ENCODE measurements at places on chromosomes 3 and 15.
A peak's percentile ranks its signal among the peaks of the same experiment; 100 is the strongest.

- no peak for DNase-seq
Observed at GRCh38 chr3:72821161-72821781, 27.0 kb downstream of the SHQ1 start.

DNA sequence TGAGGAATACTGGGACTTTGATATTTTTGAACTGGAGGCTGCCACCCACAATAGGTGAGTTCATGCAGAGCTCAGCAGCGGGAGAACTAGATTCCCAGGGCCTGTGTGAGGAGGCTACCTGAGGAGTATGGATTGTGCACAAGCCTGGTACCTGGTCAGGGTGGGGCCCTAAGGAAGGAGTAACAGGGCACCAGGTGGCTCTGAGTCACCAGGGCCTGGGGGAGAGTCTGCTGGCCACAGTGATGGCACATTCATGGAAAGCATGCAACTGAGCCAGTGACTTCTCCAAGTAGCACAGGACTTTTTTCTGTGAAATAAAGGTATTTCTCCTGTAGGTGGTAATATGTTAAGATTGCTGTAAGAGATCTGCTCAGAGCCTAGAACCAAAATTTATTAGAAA, 134.4 kb downstream of the PDE8A start:
- DNase-seq: no peak

DNA sequence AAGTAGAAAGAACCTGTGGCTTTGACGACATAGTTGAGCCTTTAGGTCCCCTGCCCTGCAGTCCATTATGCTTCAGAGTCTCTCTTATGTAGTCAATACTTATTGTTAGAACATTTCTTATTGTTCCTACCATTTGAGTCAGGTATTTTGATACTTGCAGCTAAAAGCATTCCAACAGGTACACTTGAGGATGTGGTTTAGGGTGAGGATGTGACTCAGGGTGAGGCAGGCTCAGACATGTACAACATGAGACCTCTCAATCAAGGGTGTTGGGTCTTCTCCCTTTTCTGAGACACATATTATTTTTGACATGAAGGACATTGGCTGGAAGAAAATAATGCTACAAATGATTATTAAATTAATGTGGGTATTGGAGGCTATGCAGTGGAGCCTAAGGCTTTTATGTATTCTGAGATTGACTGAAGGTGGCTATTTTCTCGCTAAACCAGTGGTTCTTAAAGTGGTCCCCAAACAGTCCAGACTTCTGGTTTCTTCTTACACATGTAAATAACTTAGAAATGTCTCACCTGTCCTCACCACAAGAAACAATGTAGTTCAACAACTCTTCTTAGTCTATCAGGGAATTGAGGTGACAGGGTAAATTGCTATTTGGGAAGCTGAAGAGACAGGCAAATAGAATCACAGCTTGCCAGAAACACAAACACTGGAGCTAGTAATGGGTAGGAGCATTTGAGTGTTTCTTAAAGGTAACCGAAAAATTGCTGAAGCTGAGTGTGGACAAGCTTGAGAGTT, 135.5 kb upstream of the ZPLD1 start:
- DNase-seq: no peak

GRCh38 chr3:76561494-76562236, 478.2 kb upstream of the ROBO2 start:
- no peak for DNase-seq

GRCh38 chr3:147640781-147641180, 231.6 kb downstream of the ZIC1 start:
- no peak for DNase-seq

DNA sequence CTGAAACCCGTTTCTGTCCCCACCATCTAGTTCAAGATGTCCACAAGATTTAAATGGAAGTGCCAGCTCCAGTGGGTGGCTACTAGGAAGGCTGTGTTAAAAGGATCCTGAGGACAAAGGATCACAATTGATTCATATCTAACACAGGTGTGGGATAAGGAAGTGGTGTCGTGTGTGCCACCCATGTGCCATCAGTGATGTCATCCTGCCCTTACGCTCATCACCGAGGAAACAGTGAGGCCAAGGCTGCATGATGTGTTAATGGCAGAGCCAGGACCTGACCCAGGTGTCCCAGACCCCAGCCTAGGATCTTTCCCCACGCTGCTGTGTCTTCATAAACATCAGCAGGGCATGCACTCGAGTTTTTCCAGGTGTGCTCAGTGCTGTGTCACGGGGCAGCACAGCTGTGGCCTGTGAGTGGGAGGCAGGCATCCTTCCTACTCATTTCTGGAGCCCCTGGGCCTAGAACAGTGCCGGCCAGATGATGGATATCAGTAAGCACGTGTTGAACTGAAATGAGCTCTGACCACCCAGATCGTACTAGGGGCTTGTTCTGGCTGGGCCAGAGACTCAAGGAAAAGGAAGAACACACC, 10.6 kb upstream of the TGM5 start:
- DNase-seq: no peak

GRCh38 chr3:134922866-134923265, 127.8 kb downstream of the EPHB1 start:
- no peak for DNase-seq

GRCh38 chr3:146750196-146750595, 145.1 kb upstream of the PLSCR5 start:
- DNase-seq: no peak

DNA sequence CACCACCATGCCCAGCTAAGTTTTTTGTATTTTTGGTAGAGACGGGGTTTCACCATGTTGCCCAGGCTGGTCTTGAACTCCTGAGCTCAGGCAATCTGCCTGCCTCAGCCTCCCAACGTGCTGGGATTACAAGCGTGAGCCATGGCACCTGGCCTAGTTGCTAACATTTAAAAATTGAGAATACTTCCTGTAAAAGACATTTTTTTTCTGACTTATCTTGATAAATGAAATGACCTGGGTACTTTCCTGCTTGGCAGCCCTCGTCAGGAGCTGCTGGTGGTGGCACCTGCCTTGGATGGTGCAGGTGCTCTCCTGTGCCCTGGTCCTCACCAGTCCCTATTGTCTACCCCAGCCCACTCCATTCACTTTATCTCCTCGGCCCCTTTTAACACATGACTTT, 66.8 kb upstream of the FOXP1 start:
- no peak for DNase-seq

- no peak for DNase-seq
Observed at GRCh38 chr3:45232521-45232920, 6.4 kb upstream of the TMEM158 start.

- no peak for DNase-seq
Observed at GRCh38 chr15:49238342-49238741, 68.3 kb downstream of the GALK2 start.

GRCh38 chr3:123110976-123111615, 44.3 kb downstream of the PDIA5 start:
- DNase-seq: no peak

GRCh38 chr3:133864616-133865015, 31.1 kb downstream of the RAB6B start:
- DNase-seq: no peak

DNA sequence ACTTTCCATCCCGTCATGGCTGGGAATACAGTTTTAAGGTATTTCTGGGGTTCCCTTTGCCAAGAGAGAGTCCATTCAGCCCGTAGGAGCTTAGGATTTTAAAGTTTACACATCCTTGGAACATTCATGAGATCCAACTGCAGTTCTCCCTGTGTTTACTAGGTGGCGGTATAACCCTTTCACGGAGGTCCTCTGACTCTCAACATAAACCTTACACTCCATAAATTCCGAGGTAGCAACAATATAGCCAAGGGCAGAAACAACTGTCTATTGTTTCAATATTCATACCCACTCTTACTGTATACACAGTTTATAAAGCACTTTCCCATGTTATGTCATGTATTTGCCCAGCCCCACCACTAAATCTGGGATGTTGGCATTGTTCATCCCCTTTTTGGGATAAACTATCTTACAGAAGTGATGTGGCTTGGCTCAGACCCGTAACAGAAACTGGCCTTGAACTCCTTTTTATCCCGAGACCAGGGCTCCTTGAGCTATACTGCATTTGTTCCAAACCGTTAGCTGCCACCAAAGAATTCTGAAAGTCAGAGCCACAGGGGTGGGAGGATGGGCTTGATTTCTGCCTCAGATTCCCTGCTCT, 69.2 kb upstream of the COL6A5 start:
- no peak for DNase-seq

DNA sequence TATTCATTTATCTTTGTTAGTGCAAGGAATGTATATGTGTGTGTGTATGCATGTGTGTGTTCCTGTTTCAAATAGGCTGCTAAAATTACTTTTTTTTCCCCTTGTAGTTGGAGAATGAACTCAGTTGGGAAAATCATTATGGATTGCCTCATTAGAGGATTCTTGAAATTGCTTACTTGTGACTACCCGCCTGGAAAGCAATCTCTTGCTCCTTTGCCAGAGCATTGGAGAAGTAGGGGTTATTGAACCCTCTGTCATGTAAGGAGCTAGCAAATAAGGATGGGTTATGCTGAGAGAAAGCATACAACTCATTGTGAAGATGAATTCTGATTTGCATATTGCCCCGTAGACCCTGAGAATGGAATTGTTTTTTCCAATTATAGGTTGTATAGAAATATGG, 474.5 kb downstream of the CADM2 start:
- DNase-seq: no peak

DNA sequence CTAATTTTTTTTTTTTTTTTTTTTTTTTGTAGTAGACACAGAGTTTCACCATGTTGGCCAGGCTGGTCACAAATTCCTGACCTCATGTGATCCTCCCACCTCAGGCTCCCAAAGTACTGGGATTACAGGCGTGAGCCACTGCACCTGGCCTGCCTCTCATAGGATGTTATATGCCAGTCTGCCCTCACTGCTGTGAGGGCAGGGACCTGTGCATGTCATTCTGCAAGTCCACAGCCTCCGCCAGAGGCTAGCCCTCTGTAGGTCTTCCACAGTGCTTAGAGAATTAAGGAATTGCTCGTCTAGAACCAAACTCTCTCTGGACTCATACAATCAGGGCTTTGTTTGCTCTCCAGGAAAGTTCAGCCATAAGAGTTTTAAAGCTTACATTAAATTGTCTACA, 163.9 kb upstream of the WNT5A start:
- no peak for DNase-seq

- DNase-seq: no peak
Observed at GRCh38 chr15:68417051-68417450, 14.9 kb downstream of the ITGA11 start.

DNA sequence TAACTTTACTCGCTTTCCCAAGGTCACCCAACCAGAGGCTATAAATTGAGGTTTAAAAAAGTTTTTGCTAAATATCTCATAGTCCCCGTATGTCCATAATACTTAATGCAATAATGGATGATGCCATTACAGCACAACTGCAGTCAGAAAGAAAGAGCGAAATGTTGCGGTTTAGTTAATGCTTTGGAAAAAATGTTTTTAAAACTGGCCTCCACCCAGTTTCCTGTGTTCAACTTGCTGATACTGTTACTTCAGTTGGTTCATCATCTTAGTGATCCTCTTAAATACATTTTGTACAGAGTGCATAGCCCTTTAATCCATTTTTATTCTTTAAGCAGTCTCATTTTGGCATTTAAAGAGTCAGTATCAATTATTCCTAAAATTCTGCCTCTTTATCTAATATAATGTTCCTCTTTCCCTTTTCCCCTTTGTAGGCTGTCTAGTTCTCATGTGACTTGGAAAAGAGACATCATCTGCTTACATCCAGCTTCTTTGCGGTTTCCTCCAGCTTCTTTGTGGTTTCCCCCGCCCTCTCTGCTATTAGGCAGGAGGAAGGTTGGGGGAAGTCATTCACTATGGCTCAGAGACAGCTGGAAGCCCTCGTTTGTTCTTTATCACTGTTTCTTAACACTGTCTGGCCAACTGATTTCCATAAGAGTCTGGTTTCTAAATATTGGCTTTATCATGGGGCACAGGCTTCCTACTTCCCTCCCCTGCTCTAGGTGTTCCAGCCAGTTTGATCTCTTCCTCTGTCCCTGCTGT, 154.3 kb downstream of the GOLIM4 start:
- no peak for DNase-seq

- DNase-seq: no peak
Observed at GRCh38 chr15:61743345-61743909, 316.8 kb downstream of the VPS13C start.

- no peak for DNase-seq
Observed at GRCh38 chr3:188901671-188902287, 270.0 kb upstream of the TPRG1 start.

DNA sequence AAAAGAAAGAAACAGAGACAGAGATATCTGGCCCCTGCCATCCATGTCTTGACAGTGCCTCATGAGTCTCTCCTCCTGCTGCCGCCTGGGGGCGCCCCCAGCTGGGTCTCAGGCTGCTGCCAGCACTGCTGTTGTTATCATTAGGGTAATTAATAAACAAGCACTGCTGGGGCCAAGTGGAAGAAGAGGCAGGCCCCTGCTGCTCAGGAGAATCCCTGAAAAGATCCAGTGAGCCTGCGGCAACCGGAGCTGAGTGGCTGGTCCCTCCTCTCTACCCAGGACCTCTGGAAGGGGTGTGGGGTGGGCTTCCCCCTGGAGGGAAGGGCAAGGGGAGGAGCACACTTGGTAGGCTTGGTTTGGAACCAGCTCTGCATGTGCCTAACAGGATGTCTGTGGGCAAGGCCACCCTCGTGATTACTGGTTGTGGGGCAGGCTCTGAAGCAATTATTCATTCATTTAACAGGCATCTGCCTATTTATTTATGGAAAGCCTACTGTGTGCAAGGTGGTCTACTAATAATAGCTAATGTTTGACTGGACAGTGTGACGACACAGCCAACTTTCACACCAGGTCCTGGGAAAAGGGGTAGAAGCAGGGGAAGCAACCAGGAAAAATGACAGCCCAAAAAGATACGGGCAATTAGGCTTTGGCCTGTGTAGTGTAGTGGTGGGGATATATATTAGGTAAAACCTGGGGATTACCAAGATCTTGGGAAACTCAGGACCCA, 1.2 kb upstream of the TYRO3 start:
- DNase-seq: peak; percentile 86

DNA sequence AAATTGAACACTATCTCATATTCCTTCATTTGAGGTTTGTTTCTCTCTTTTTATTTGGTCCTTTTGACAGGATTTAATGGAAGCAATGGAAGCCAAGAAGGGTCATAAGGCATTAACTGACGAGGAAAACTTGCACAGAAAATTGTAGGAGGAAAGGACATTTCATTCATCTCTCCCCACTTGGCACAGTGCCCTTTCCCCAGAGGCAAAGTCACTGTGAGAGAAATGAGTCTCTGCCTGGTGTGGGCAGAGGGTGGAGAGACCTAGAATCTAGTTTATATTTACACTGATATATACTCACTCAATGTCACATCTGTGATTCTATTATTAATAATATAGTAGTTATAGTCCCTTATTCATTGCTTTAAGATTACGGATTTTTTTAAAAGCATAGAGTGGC, 324.6 kb upstream of the IL12A start:
- DNase-seq: no peak

GRCh38 chr15:23644829-23645228, 2.8 kb downstream of the MAGEL2 start:
- no peak for DNase-seq

GRCh38 chr3:42043099-42043813, 47.9 kb upstream of the TRAK1 start:
- no peak for DNase-seq

GRCh38 chr3:128965818-128966217, 28.1 kb downstream of the CFAP92 start:
- no peak for DNase-seq

GRCh38 chr3:31240466-31240865, 292.3 kb upstream of the STT3B start:
- no peak for DNase-seq

GRCh38 chr15:85673326-85673725, 121.4 kb downstream of the KLHL25 start:
- DNase-seq: no peak

GRCh38 chr3:130894130-130894985, 474 bp downstream of the ATP2C1 start:
- peak; percentile 30 for DNase-seq

GRCh38 chr3:73549051-73549600, 75.6 kb downstream of the PDZRN3 start:
- DNase-seq: no peak

GRCh38 chr3:137987723-137988122, 22.2 kb upstream of the CLDN18 start:
- no peak for DNase-seq

Data from CD4-positive, alpha-beta T cell (primary cell).